Ureter (tissue), 1 donor: ENCODE measurements at places on chromosomes 4 and X. TPM values are rescaled to one million over a fixed set of nuclear protein-coding genes. Genes with fewer than 3 reads are reported as not detected.

- no peak for DNase-seq
Measured at GRCh38 chr4:84632092-84632491, 49.2 kb downstream of the CDS1 start.

- DNase-seq = no peak
Measured at GRCh38 chrX:115333446-115333845, 43.9 kb downstream of the LUZP4 start.

Gene NSUN7
- total RNA-seq = 8.5 TPM

Gene CNOT6L
- total RNA-seq = 64.7 TPM

Gene ADH1A
- not detected for total RNA-seq

Gene DHRSX
- total RNA-seq = 18.5 TPM

Gene PRKG2
- 4.7 TPM for total RNA-seq

Gene PRDM8
- total RNA-seq = 8.3 TPM

- no peak for DNase-seq
Measured at GRCh38 chr4:113635739-113636437, 125.7 kb downstream of the CAMK2D start.

Gene F8
- 28.2 TPM for total RNA-seq

Gene LDOC1
- total RNA-seq = 36.2 TPM

Gene ZFX
- total RNA-seq = 75.0 TPM

GRCh38 chr4:94403751-94404150, 48.0 kb upstream of the PDLIM5 start:
- no peak for DNase-seq

Gene RAP2C
- total RNA-seq = 18.6 TPM

- no peak for DNase-seq
Measured at GRCh38 chr4:3716631-3717235, 49.5 kb upstream of the ADRA2C start.

Gene NDNF
- total RNA-seq = 26.3 TPM

Gene CXCL13
- 1.6 TPM for total RNA-seq

Gene MND1
- total RNA-seq = not detected

Gene RHOXF1
- not detected for total RNA-seq

Gene PAGE4
- total RNA-seq = not detected
